SJSA1 (cell line): ENCODE measurements at places on chromosomes 4 and X. TPM values are rescaled to one million over a fixed set of nuclear protein-coding genes. Genes with fewer than 3 reads are reported as not detected.

PRKG2 gene
- total RNA-seq: 0.03 TPM in 1 of 2 replicates, not detected in the other

SSX2 gene
- total RNA-seq: not detected in 2 replicates

HTR2C gene
- not detected in 2 replicates for total RNA-seq

MAGED4B gene
- 16.1 and 31.8 TPM in 2 replicates for total RNA-seq

DNA sequence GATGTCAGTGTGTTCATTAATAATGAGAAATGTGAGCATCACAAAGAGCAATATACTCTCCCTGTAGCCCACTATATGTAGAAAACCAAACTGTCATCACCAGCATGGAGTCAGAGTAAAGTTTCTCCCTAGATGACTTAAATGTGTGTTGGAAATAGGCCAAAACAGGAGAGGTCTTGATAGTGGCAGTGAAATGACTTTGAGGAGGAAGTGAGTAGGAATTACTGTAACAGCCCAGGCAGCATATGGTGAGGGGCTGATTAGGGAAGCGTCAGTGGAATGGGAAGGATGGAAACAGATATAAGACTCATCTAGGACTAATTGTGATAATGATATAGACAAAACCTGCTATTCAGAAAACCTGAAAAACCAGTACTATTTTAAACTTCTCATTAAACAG, 83.9 kb downstream of the ATXN3L start:
- DNase-seq: no peak

DNA sequence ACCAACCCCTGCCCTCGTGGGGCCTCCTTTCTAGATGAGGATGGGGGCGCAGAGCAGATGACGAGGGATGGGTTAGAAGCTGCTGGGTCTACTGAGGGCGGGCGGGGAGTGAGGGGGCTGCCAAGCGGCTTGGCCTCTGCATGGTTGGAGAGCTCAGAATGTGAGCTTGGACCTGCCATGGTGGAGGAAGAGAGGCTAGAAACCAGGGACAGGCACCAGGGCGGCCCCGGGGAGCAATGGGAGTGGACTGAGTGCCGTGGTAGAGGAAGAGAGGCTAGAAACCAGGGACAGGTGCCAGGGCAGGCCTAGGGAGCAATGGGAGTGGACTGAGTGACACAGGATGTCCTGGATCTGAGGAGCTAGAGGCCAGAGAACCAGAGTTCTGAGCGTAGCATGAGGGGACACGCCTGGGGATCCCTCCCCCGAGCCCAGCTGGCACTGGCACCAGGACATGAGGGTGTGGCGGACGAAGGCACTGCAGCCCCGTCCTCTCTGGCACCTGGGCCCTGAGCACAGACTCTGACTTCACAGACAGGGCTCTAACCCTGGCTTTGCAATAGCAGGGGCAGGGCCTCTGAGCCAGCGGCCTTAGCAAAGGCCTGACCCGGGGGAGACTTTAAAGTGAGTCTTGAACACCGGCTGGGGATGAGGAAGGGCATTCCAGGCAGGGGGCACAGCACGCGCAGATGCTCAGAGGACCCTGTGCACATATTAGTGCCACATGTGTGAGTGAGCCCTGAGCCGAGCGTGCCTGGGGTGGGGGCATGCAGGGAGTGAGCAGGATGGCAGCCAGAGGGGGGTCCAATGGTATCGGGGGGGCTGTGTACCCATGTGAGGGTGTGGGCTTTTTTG, 214.0 kb upstream of the PSAPL1 start:
- DNase-seq: no peak

- DNase-seq: no peak
Measured at GRCh38 chrX:97547877-97548578, 664.3 kb downstream of the RPA4 start.

DNA sequence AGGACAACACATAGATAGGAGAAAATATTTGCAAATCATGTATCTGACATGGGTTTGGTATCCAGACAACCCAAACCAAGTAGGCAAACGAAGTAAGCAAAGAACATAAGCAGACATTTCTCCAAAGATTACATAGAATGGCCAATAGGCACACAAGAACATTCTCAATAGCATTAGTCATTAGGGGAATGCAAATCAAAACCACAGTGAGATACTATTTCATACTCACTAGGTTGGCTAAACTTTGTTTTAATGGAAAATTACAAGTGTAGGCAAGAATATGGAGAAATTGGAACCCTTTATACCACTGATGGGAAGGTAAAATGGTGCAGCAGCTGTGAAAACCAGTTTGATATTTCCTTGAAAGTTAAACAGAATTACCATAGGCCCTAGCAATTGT, 74.7 kb downstream of the CHRNA9 start:
- DNase-seq: no peak

DNA sequence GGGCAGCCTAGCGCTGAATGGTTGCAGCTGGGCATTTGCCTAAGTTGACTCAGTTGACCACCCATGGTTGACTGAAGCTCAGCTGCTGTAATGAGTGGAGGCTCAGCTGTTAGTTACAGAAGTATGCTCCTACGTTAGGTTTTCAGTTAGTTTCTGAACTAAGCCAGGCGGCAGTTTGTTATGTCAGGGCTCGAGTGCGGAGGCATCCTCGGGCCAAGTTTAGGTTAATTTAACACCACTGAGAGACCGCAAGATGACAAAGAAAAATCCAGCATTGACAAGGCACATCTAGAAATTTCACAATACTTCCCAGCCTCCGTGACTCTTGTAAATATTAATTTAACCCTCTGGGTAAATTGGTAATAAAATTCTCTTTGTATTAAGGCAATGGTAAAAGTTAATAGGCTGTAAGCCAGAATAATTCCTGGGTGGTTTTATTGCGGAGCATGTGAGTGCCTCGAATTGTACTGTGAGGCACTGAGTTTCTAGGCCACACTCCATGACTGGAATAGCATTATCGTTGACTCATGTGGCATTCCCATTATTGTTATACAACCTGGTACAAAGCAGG, 33.1 kb upstream of the CDKN2AIP start:
- DNase-seq: no peak

DNA sequence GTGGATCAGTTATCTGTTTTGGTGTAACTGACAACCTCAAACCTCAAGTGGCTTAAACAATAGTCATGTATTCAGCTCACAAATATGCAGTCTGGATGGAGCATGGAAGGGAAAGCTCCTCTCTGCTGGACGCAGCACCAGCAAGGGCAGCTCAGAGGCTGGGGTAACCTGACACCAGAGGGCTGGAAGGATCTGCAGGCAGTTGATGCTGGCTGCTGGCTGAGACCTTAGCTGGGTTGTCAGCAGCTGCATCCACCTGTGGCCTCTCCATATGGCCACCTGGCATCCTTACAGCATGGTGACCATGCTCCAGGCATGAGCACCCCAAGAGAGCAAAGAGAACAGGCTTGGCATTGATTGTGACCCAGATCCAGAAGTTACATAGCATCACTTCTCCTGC, 46.7 kb downstream of the ENPP6 start:
- DNase-seq: no peak

GRCh38 chr4:152099555-152099954, 338.7 kb upstream of the GATB start:
- no peak for DNase-seq

- no peak for DNase-seq
Measured at GRCh38 chrX:67724359-67725110, 180.7 kb downstream of the AR start.

DNA sequence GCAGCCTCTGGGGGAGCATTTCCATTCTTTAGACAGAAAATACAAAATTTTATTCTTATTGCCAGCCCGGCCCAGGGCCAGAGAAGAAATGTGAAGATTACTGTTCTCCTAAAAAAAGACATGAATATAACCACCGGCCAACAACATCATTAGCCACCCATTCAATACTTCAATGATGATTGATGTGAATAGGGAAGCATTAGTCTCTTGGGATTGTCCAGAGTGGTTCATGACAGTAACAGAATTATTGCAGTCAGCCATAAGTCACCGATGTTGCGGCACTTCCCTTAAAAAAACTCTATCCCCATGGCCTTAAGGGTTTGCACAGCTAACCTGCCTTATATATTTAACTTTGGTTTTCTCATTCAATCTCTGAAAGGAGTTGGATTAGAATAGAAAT, 418.7 kb downstream of the CENPC start:
- DNase-seq: no peak

DNA sequence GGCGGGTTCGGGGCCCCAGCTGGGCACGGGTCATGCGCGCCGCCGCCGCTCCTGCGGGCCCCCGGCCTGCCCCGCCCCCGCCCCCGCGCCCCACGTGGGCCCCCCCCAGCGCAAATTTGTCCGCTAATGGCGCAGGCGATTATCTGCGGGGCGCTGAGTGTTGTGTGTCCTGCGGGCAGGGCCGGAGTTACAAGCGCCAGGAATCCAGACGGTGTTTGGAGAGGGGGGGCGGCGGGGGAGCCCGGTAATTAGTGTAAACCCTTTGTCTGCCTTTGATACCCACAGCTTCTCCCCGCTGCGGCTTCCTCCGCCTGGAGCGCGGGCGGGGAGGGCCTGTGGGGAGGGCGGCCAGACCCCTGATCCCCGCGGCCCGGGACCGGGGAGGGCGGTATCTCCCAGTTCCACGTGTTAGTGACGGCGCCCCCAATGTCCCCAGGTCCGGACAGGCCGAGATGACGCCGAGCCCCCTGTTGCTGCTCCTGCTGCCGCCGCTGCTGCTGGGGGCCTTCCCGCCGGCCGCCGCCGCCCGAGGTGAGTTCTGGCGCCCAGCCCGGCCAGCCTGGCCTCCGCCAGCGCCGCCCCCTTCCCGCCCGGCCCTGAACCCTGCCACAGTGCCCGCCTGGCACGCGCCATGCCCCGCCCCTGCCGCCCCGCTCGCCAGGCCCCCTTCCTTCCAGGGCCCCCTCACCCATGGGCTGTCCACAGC, 761 bp downstream of the FGFRL1 start:
- DNase-seq: no peak
